ENCODE measurements at places on chromosomes 7 and 10. TPM values are rescaled to one million over a fixed set of nuclear protein-coding genes. Genes with fewer than 3 reads are reported as not detected.

DNA sequence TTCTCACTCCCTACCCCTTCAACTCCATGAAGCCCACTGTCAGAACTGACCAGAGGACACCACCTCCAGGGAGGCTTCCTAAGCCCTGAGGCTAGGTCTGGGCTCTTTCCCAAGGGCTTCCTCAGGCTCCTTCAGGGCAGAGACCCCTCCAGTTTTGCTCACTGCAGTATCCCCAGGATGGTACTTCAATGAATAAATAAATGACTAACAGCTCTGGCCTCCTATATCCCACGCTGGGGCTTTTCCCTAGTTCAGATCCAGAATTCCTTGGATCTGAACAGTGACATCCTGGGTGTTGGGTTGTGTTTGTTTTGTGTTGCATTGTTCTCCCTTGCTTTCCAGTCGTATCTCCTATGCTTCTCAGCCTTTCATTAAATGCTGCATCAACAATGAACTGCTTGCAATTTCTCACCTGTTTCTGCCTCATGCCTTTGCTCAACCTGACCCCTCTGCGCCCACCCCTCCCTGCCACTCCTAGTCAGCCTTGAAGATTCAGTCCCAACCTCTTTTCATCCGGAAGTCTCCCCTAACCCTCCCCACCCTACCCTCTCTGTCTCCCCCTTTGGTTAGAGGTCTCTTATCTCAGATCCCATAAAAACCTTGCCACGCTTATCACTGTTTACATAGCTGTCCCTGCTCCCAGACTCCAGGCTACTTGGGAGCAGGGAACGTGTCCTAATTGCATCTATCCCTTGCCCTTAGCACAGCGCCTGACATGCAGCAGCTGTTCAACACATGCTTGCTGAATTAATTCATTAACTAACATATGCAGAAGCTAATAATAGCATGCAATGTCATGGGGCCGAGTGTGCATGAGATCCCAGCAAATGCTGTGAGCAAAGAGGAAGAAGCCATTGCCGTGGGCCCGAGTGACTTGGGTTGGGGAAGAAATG, 41.7 kb downstream of the PPP1R3C start:
- DNase-seq = no peak

DNA sequence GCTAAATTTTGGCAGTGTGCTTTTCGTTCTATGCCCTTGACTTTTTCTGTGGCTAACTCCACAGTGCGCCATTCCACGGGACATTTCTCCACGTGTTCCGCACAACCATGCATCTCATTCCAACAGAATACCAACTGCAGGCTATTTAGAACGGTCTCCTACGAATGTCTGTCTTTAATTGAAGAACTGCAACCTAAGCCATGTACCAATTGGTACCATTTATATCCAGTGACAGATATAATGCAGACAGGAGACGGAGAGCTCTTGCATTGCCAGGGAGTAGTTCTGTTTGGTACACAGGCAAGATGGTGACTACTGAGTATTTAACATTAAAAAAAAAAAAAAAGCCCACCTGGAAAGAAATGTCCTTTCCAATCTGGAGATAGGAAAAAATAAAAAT, 9.1 kb downstream of the SFMBT2 start:
- no peak for DNase-seq

DNA sequence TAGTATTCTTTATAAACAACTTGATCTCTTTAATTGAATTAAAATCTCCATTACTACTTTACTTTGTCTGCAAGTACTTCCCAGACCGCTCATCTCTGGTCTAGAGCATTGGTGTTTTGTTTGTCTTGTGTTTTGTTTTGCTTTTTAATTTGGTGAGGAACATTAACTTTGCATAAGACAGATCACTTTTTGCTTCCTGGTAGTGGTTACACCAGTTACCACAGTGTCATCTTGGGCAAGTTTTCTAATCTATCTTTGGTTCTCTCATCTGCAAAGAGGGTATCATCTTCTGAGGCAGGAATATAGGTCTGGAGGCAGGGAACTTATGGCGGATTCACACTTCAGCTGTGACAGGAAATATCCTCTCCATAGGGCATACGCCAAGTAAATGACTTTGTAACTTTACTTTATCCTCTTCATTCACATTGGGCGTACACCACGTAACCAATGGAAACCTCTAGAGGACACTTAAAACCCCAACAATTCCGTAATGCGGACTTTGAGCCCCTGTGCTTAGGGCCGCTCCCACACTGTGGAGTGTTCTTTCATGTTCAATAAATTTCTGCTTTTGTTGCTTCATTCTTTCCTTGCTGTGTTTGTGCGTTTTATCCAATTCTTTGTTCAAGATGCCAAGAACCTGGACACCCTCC, 83.2 kb upstream of the JAZF1 start:
- no peak for DNase-seq

DNA sequence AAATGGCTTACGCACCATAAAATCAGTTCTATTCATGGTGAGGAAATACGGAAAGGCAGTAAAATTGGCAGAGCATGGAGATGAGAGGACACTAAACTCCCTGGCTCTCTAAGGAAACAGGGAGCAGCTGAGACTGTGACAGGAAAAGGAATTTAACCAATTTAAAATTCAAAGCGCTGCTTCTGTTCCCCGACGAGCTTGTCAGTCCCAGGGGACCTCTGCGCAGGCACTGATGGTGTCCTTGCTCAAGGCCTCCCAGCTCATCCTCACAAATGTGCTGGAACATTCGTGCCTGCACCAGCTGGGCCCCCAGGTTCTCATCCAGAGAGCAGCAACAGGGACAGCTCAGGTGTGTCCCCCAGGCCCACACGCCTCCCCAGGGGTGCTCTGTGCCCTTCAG, 101.4 kb downstream of the MAD1L1 start:
- DNase-seq = no peak

DNA sequence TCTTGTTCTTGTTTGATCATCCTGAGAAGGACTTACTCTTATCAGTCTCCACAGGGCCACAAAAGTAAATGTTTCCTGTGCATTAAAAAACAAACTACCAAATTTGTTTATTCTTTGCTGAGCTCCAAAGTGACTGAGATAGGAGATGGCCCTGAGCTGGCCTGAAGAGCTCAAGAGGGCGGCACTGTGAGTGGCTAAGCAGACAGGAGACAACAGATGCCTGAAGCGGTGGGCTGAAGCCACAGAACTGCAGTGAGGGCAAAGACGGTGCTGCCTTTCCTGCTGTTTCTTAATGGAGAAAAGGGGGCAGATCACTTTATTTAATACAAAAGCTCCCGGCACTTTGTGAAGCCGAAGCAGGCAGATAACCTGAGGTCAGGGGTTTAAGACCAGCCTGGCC, 379.6 kb downstream of the ARL4A start:
- DNase-seq = peak; percentile 20

- DNase-seq = no peak
Measured at GRCh38 chr10:91389636-91390512, 20.3 kb upstream of the HECTD2 start.

GRCh38 chr10:60944910-60945297, 919 bp upstream of the RHOBTB1 start:
- DNase-seq = no peak

GRCh38 chr10:16777473-16778370, 39.5 kb downstream of the RSU1 start:
- DNase-seq = no peak

DNA sequence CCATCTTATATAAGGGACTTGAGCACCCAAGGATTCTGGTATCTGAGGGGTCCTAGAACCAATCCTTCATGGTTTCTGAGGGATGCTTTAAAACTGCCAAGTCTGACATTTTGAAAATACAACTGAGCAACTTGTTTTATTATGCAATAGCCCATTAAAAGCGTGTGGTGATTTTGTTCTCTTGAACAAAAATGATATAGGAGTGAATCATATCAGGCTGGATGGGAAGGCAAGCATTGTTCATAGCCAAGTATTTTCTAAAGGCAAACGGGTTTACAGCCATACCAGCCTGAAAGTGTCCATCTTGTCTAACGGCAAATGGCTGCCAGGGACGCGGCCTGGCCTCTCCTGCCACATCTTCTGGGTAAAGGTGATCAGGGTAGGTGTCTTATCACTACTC, 23.4 kb downstream of the RPP38 start:
- no peak for DNase-seq

GRCh38 chr7:2732959-2733584, 45.1 kb downstream of the AMZ1 start:
- no peak for DNase-seq

GRCh38 chr7:133858311-133858710, 268.8 kb upstream of the LRGUK start:
- DNase-seq = no peak

GRCh38 chr7:144513334-144513733, 109.8 kb upstream of the NOBOX start:
- DNase-seq = no peak

GRCh38 chr10:63253040-63253439, 119.9 kb downstream of the NRBF2 start:
- no peak for DNase-seq

DNA sequence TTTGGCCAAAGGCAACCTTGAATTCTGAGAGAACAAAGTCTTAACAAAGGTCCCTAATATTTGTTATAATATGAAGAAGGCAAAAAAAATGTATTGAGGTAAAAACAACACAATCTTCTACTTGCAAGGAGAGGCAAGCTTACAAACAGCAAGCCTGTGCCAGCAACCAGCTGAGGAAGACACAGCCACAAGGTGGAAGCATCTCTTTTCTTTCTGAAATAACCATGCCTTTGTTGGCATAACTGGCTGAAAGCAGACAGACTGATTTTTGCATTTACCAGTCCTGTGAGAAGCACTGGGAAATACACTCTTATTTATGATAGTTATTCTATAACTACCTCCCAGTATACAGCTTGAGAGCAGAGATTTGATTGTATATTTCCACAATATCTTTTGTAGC, 292.0 kb downstream of the PHTF2 start:
- DNase-seq = no peak

The PAPOLB gene
- not detected for total RNA-seq

The UNC5B gene
- 1.1 TPM for total RNA-seq

The VSIR gene
- 13.6 TPM for total RNA-seq

The FAM180A gene
- 3.8 TPM for total RNA-seq

The KIAA1217 gene
- 25.5 TPM for total RNA-seq

The USP6NL gene
- total RNA-seq = 14.3 TPM

The EPHA1 gene
- 18.1 TPM for total RNA-seq

Measured in right lobe of liver (tissue), 6 donors.